ENCODE measurements at places on chromosomes 12 and 14.

DNA sequence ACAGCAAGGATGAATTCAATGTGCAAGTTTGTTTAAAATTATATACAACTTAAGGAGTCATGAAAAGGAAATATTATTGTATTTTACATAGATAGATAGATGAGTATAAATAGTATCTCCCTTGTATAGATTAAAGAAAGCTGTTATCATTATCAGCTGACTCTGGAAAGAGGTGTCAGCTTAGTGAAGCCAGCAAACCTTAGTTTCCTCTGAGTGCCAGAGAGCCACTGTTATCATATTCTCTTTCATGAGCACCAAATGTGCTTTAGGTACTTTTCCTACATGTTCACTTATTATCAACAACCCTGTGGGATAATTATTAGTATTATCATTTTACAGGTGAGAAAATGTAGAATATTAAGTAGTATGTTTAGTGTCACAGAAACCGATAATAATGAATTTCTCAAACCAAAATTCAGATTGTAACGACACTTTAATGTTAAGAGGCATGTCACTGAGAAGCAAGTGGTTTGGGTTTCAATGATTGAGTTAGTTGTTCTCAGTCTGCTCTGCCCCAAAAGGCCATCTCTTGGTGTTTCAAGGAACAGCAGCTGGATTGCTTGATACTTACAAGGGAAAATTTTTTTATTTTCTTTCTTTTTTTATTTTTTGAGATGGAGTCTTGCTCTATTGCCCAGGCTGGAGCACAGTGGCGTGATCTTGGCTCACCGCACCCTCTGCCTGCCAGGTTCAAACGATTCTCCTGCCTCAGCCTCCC, 53.7 kb downstream of the PLEKHA5 start:
- no peak for DNase-seq

DNA sequence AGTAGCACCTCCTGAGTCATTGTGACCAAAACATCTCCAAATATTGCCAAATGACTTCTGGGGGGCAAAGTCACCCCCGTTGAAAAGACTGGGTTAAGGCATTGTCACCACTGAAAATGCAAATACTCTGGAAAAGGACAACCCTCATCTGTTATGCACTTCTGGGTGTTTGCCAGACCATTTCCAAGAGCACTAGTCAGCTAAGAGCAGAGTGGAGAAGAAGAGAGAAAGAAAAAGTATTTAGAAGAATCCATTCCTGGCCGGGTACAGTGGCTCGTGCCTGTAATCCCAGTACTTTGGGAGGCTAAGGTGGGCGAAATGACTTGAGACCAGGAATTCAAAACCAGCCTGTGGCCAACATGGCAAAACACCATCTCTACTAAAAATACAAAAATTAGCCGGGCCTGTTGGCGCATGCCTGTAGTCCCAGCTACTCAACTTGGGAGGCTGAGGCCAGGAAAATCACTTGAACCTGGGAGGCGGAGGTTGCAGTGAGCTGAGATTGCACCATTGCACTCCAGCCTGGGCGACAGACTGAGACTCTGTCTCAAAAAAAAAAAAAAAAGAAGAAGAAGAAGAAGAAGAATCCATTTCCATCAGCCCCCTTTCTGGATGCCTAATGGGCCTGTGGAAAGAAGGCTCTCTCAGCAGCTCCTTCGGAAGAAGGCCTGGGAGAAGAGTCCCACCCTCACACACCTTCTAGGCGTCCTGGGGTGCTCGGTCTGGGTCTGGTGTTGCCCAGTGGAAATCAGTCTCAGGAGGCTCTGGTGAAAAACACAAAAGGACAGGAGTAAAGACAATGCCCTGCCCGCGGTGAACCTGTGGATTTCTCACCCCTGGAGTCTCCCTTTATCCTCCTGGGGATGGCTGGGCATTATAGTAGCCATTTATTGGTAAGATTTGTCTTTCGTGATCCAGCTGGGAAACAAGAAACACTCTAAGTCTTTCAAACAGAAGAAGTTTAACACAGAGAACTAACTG, 3.5 kb upstream of the LTBR start:
- no peak for DNase-seq

- DNase-seq = no peak
Observed at GRCh38 chr12:125071456-125071855, 6.2 kb downstream of the AACS start.

- no peak for DNase-seq
Observed at GRCh38 chr12:46649433-46649832, 176.4 kb downstream of the SLC38A4 start.

- DNase-seq = no peak
Observed at GRCh38 chr14:53620317-53620716, 336.3 kb downstream of the BMP4 start.

GRCh38 chr12:123089631-123090353, 61.1 kb downstream of the PITPNM2 start:
- no peak for DNase-seq

- peak; percentile 17 for DNase-seq
Observed at GRCh38 chr12:102876883-102877282, 40.2 kb downstream of the PAH start.

- no peak for DNase-seq
Observed at GRCh38 chr14:49294621-49295148, 291.5 kb downstream of the RPS29 start.

DNA sequence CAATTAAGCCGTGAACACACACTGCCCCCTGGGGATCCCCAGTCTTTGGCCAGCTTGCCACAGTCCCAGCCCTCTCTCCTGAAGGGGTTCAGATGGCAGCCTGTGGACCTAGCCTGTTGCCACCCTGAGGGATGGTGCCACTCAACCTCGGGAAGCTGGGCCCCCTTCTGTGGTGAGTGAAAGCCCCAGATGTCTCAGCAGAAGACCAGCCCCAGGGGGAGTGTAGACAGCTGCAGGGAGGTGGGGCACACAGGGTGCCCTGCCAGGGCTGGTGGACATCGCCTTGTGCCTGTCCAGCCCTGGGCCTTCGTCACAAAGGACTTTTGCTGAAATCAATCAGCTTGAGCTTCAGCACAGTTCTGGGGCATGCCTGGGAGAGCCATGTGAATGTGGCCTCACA, 32.4 kb downstream of the C14orf132 start:
- DNase-seq = no peak

DNA sequence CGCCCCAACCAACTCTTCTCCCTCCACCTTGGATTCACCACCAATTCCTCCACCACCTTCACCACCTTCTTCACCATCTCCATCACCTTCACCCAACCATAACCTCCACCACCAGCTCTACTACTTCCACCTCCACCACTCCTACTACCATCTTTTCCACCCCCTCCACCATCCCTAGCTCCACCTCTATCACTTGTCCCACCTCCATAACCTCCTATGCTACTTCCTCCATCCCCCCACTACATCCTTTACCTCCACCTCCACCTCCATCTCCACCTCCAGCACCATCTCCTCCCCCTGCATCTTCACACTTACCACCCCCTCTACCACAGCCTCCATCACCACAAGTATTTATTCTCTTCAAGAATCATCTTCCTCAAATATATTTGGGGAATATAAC, 254.9 kb upstream of the EGLN3 start:
- DNase-seq = no peak

DNA sequence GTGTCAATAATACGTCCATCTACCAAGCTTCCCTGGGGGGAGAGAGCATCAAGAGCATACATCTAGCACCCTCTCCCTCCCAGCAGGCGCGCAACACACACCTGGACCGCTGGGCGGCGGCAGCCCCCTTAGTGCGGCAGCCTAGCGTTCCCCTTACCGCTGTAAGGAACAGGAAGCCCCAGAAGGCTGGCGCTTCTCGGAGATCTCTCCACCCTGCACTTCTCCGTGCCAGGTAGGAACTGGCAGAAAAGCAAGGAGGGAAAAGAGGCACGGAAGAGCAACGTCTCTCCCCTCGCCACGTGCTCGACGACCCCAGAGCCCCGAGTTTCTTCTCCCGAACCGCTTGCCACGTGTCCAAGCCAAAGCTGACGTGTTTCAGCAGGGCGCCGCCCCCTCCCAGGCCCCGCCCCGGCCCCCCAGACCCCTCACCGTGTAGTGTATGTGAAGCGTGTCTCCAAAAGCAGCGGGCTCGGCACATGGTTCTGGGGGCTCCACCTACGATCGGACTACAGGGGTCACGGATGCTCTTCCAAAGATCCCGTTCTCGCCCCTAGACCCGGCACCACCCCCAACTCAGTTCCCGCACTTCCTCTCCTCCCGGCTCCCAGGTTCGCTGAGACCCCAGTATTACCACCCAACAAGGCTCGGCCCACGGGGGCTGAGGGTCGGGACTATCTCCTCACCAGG, 532 bp downstream of the FKBP11 start:
- DNase-seq = peak; percentile 16

GRCh38 chr12:132143336-132144071, 615 bp downstream of the DDX51 start:
- no peak for DNase-seq

GRCh38 chr12:47883663-47884195, 21.1 kb downstream of the VDR start:
- DNase-seq = no peak

GRCh38 chr12:131912518-131913274, 16.4 kb upstream of the PUS1 start:
- no peak for DNase-seq

DNA sequence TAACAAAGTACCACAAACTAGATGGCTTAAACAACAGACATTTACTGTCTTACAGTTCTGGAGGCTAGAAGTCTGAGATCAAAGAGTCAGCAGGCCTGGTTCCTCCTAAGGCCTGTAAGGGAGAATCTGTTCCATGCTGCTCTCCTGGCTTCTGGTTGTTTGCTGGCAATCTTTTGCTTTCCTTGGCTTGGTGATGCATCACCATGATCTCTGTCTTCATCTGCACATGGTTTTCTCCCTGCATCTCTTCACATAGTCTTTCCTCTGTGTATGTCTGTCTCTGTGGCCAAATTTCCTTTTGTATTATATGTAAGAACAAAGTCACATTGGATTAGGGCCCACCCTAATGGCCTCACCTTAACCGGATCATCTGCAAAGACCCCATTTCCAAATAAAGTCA, 168.5 kb downstream of the CAPZA3 start:
- no peak for DNase-seq

- DNase-seq = no peak
Observed at GRCh38 chr12:4069670-4070010, 196.4 kb upstream of the PARP11 start.

- no peak for DNase-seq
Observed at GRCh38 chr12:56633468-56634241, 3.5 kb upstream of the BAZ2A start.

DNA sequence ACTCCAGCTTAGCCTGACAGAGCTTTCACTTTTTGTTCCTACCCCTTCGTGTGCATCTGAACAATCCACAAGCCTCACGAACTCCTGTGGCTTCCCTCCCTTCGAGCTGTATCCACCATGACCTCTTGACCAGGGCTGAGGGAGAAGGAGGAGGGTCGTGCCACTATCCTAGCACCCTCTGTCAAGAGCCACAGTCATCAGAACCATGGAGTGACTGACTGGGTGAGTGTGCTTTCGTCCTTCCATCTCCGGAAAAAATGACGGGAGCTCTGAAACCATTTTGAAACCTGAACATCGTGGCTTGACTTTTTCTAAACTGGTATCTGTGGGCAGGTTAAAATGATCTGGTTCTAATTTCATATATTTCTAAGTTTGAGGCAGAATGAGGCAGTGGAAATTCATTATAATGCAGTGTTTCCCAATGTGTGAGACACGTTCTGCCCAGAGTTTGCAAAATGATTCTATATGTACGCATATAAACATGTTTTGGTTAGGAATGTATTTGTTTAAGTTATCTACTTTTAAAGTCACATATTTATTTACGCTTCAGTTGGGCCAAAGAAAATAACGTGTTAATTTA, 27.0 kb downstream of the IL26 start:
- DNase-seq = no peak

- DNase-seq = no peak
Observed at GRCh38 chr14:71728386-71728785, 203.8 kb upstream of the RGS6 start.

- no peak for DNase-seq
Observed at GRCh38 chr12:49917166-49917787, 13.6 kb upstream of the FAIM2 start.

- DNase-seq = no peak
Observed at GRCh38 chr14:68377459-68377858, 415.4 kb downstream of the ZFP36L1 start.

- DNase-seq = no peak
Observed at GRCh38 chr14:70515811-70516210, 19.0 kb downstream of the ADAM20 start.

- DNase-seq = no peak
Observed at GRCh38 chr14:66511849-66512248, 3.9 kb downstream of the GPHN start.

DNA sequence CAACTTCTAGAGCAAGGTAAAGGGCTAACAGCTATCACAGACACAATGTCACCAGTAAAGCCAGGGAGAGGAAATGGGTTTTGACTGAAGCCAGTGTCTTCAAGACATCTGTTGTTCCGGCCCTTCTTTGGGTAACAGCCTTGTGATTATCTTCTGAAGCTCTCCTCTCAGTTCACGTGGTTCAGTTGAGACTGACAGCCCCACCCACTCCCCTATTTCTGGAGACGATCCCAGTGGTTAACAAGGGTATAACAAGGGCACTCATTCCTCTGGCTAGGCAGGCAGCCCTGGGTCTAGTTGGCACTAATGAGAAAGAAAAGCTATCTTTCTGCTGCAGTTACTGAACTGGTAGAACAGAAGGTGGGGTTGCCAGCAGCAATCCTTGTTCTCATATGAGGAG, 6.9 kb downstream of the GNPTAB start:
- DNase-seq = no peak

- no peak for DNase-seq
Observed at GRCh38 chr14:65287264-65288131, 125.0 kb upstream of the FUT8 start.

DNA sequence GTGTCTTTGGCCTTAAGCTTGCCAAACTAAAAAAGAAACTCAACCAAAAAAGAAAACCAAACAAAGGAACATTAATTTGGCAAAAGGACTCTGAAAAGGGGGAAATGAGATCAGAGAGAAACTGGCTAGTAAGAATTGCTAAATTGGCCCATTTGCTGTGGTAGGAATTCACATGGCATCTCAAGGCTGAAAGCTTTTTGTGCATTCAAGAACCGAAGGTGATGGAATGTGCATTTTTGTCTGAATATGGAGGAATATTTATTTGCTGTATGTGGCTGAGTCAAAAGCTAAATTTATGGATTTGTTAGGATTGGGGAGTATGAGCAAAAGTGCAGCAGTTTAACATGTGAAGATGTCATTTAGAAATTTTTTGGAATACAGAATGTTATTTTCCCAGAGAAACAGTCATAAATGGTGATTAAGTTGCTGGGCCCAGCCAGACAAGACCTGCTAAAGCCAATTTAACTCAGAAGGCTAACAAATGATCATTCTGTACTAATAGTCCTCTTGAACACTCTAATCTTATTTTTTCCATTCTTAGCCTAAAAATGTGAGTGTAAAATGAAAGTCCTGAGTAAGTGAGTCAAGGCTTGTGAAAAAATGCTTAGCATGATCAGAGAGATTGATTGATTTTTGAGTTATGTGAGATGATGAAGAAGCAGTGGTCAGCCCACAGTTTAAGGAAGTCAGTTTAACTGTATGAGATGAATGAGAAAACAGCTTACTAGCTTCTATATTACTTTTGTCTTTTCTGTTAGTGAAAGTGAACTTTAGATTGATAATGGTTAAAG, 94.1 kb downstream of the ANO6 start:
- DNase-seq = no peak

GRCh38 chr12:102478405-102479098, 1.8 kb downstream of the IGF1 start:
- no peak for DNase-seq

- DNase-seq = no peak
Observed at GRCh38 chr12:52079576-52080402, at the start of gene SMIM41. TSS of gene SMIM41 (plus strand) at chr12:52079704. CDS start at chr12:52079780, 76 bp downstream.

All from NCI-H1105 (cell line).